Calu3 (cell line): ENCODE measurements at places on chromosomes 12 and 14.

- no peak overlapping the region for H3K27ac ChIP-seq
- H3K36me3 ChIP-seq = no peaks in the 10 kb centered on the region
- DNase-seq = no peak
These were observed 280.5 kb downstream of the VRK1 start for GRCh38 chr14:97077687-97078086.

- no peak overlapping the region for H3K4me3 ChIP-seq
- H3K27ac ChIP-seq = no peak overlapping the region
- no peaks in the 10 kb centered on the region for H3K36me3 ChIP-seq
These were observed 41.5 kb downstream of the BCL11B start for GRCh38 chr14:99230208-99231151.

- peak; percentile 58 for DNase-seq
- H3K4me1 ChIP-seq = peaks cover 62% of the 10 kb centered on the region
- H3K27me3 ChIP-seq = no peaks in the 10 kb centered on the region
- H3K36me3 ChIP-seq = peaks cover 13% of the 10 kb centered on the region
These were observed 6.8 kb upstream of the OTUB2 start for GRCh38 chr14:94019329-94019728.

DNA sequence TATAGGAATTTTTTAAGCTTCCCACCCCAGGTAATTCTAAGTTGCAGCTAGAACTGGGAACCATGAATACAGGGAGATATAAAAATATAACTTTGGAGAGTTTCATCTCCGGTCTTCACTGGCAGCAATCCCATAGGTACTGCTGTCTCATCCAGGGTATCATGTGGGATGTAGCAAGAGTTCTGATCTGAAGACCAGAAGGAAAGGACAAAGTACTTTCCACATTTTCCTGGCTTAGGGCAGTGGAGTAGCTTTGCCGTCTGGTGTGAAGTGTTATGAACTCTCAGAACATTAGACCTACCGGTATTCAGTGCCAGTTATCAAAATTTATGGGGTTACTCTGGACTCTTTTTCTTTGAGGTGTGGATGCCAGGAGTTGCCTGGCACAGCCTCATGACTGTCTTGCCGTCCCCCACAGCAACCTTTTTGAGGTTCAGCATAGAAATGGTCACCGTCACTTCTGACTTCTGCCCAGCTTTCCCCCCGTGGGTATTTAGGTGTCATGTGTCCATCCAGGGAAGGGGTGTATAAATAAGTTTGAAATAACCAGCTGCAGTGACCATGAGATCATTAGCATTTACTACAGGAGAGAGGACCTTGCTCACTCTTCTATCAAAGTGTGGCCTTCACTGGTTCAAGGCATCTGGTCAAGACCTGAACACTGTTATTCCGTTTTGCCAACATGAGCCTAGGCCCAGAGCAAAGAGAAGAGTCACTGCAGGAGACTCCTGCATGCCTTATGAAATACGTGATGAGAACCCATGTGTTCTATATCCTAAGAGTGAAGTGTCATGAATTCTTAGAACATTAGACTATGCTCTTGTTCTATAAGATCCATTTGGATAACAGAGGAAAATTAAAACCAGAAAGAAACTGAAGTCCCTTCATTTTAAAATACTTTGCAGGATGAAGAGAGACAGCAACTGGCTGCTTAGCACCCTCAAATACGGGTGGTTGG is 22.2 kb downstream of the TMEM233 start:
- no peaks in the 10 kb centered on the region for H3K27me3 ChIP-seq
- H3K36me3 ChIP-seq = no peaks in the 10 kb centered on the region
- H3K4me1 ChIP-seq = peaks cover 19% of the 10 kb centered on the region
- no peak for DNase-seq
- no peak overlapping the region for H3K4me3 ChIP-seq

DNA sequence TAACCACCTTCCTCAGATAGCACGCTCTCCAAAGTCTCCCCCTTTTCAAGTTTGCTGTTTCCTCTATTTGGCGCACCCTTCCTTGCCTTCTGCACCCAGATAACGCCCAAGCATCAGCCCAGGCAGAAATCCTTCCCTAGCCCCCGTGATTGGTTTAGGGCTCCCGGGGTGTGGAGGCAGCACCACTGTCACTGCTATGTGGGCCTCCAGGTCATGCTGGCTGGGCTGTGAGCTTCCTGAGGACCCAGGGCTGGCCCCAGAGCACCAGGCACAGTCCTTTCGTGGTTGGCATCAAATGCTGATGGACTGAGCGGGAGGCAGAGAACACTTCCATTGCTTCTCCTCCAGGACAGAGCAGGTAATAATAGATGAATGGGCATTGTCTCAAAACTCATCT is 311.4 kb downstream of the BCL11B start:
- H3K36me3 ChIP-seq = no peaks in the 10 kb centered on the region
- peaks cover 25% of the 10 kb centered on the region for H3K27me3 ChIP-seq
- no peak for DNase-seq
- H3K27ac ChIP-seq = no peak overlapping the region
- peaks cover 11% of the 10 kb centered on the region for H3K4me1 ChIP-seq

GRCh38 chr12:11812241-11812585 is 162.7 kb downstream of the ETV6 start:
- H3K4me3 ChIP-seq = peak overlapping the region; percentile 71
- no peaks in the 10 kb centered on the region for H3K27me3 ChIP-seq
- DNase-seq = no peak
- peaks cover 73% of the 10 kb centered on the region for H3K4me1 ChIP-seq
- peaks cover 5% of the 10 kb centered on the region for H3K36me3 ChIP-seq
- peak overlapping the region; percentile 96 for H3K27ac ChIP-seq

GRCh38 chr12:2581293-2582045 is 213.3 kb upstream of the FKBP4 start:
- H3K4me1 ChIP-seq = no peaks in the 10 kb centered on the region
- no peaks in the 10 kb centered on the region for H3K36me3 ChIP-seq
- H3K4me3 ChIP-seq = no peak overlapping the region
- H3K27ac ChIP-seq = no peak overlapping the region
- no peak for DNase-seq
- peaks cover 93% of the 10 kb centered on the region for H3K27me3 ChIP-seq

GRCh38 chr14:106872611-106873446 is 1346.4 kb downstream of the TMEM121 start:
- DNase-seq = peak; percentile 97
- H3K36me3 ChIP-seq = peaks cover 9% of the 10 kb centered on the region
- H3K4me3 ChIP-seq = peak overlapping the region; percentile 64
- H3K4me1 ChIP-seq = peaks cover 22% of the 10 kb centered on the region
- H3K27me3 ChIP-seq = no peaks in the 10 kb centered on the region

DNA sequence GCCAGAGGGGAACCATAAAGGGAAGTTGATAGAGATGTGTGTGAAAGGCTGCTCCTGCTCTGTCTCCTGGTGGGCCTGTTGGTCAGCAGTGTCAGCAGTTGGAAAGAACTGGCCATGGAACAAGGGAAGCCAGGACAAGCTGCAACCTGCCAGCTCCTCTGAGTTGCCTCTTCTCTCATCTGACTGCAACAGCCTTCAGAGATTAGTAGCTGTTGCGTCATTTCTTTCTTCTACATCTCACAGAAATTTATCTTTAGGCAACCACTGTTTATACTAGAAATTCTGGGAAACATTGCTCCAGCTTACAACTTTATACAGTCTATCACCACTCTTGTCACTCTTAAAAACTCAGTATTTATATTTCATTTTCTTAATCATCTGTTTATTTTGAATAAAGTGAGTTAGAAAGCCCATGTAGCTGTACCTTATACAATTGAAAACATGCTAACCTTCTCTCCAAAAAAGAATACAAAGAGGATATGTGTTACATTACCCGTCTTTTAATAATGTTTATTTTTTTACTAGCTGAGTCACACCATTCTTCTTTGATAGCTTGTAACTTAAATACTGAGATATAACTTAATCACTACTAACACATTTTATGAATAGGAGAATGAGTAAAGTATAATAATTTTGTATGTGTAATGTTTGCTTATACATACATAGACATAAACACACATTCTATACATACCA is 224.2 kb downstream of the LRFN5 start:
- H3K27me3 ChIP-seq = no peaks in the 10 kb centered on the region
- H3K27ac ChIP-seq = no peak overlapping the region
- DNase-seq = no peak
- H3K36me3 ChIP-seq = no peaks in the 10 kb centered on the region
- no peak overlapping the region for H3K4me3 ChIP-seq
- no peaks in the 10 kb centered on the region for H3K4me1 ChIP-seq

DNA sequence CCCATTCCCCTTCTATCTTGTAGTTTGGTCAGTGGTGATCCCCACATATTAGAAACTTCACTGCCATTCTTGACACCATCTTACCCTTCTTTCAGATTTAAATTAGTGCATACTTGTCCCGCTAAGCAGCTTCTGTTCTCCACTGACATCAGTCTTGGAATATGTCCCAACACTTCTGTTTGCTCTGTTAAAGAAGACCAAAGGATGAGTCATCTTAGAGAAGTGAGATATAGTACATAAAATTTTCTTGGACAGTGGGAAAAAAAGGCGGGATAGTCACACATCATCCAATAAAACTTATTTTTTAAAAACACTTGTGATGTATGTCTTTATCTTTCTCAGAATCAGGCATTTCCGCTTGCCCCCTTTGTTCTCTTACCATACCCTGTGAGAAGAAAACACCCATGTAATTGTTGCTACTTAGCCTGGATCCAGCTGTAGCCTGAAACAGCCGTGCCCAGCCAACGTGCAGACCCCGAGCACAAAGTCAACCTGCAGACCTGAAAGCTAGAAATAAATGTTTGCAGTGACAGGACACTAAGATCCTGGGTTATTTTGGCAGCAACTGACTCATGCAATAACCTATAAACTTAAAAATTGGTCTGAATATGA is 100.1 kb upstream of the PDE3A start:
- no peaks in the 10 kb centered on the region for H3K27me3 ChIP-seq
- no peak overlapping the region for H3K4me3 ChIP-seq
- H3K27ac ChIP-seq = no peak overlapping the region
- no peaks in the 10 kb centered on the region for H3K4me1 ChIP-seq
- H3K36me3 ChIP-seq = no peaks in the 10 kb centered on the region
- DNase-seq = no peak

GRCh38 chr12:64029013-64029857 is 184.7 kb downstream of the SRGAP1 start:
- no peak overlapping the region for H3K4me3 ChIP-seq
- no peak for DNase-seq
- no peaks in the 10 kb centered on the region for H3K27me3 ChIP-seq
- no peak overlapping the region for H3K27ac ChIP-seq

DNA sequence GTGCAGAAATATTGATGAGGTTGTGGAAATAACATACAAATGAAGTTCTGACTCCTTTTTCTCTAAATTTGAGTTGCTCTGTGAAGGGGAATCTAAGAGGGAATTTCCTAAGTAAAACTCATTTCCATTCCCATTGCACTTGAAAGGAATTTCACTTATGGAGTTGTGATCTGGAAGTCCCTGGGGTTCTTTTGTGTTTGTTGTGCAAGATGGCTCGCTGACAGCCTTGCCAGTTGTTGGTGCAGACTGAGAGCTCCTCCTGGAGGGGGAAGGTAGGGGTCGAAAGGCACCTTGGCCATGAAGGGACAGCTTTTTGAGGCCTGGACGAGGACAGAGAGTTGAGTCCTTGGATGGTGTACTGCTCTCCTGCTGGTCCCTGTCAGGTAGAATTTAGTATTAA is 72.0 kb downstream of the C12orf56 start:
- DNase-seq = no peak
- no peaks in the 10 kb centered on the region for H3K27me3 ChIP-seq
- no peaks in the 10 kb centered on the region for H3K36me3 ChIP-seq
- H3K4me1 ChIP-seq = no peaks in the 10 kb centered on the region

GRCh38 chr14:96273629-96274028 is 17.6 kb downstream of the BDKRB1 start:
- H3K4me3 ChIP-seq = no peak overlapping the region
- no peaks in the 10 kb centered on the region for H3K27me3 ChIP-seq
- peaks cover 23% of the 10 kb centered on the region for H3K4me1 ChIP-seq
- DNase-seq = no peak
- H3K36me3 ChIP-seq = no peaks in the 10 kb centered on the region
- H3K27ac ChIP-seq = no peak overlapping the region

- H3K4me3 ChIP-seq = no peak overlapping the region
- peaks cover 12% of the 10 kb centered on the region for H3K27me3 ChIP-seq
- no peak for DNase-seq
- H3K27ac ChIP-seq = no peak overlapping the region
These were observed 100.3 kb upstream of the RAP1B start for GRCh38 chr12:68510397-68510796.
